WTC11 (cell line): ENCODE measurements at places on chromosomes 7 and 10. TPM values are rescaled to one million over a fixed set of nuclear protein-coding genes. Genes with fewer than 3 reads are reported as not detected.

The COL26A1 gene
- 64.4 to 70.9 TPM (median 67.0 TPM) in 3 replicates for total RNA-seq

DNA sequence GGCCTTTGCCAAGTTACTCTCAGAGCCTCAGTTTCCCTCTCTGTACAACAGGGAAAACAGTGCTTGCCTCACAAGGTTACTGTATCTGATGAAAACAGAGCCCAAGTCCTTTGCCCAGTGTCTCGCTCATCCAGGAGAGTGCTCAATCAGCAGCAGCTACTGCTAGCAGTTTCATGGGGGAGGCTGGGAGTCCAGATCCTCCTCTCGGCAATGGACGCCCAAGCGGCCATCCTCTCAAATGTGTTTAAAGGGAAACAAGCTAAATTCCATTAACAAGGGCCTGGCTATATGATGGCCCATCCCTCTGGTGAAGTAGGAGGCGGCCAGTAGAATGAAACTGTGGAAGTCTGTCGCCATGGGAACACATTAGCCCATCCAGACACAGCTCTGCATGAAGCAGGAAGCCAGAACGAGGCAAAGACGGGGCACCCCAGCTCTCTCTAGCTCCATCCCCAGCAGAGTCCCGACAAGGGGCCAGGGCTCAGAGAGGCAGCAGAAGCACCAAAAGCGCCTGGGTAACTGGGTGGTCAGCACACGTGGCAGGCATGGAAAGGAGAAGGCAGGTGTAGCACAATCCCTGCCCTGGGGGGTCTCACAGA, 35.2 kb downstream of the FAM53B start:
- no peak for DNase-seq
- peaks cover 58% of the 10 kb centered on the region for H3K4me1 ChIP-seq
- H3K27ac ChIP-seq, result peak overlapping the region; percentile 35; the same call in 1 of the 2 replicates

GRCh38 chr7:112271162-112271561, 64.7 kb downstream of the ZNF277 start:
- peaks cover 30% of the 10 kb centered on the region for H3K4me1 ChIP-seq
- H3K27ac ChIP-seq, result no peak overlapping the region
- no peak overlapping the region for H3K4me3 ChIP-seq
- no peak for DNase-seq
- no peaks in the 10 kb centered on the region for H3K36me3 ChIP-seq

- H3K27me3 ChIP-seq, result no peaks in the 10 kb centered on the region
- DNase-seq, result peak; percentile 57
- H3K4me1 ChIP-seq, result peaks cover 22% of the 10 kb centered on the region
These were observed 243.2 kb downstream of the SDK1 start for GRCh38 chr7:3544202-3544601.

The SNX8 gene
- 44.9 to 50.8 TPM (median 49.6 TPM) in 3 replicates for total RNA-seq

The ADAP1 gene
- total RNA-seq, result 4.3 to 7.2 TPM (median 4.5 TPM) in 3 replicates

The KIF11 gene
- total RNA-seq, result 46.0 to 55.7 TPM (median 47.5 TPM) in 3 replicates

- H3K27me3 ChIP-seq, result peaks cover 18% of the 10 kb centered on the region
- no peaks in the 10 kb centered on the region for H3K36me3 ChIP-seq
- no peak overlapping the region for H3K27ac ChIP-seq
- H3K4me3 ChIP-seq, result no peak overlapping the region
- peaks cover 3% of the 10 kb centered on the region; the same call in 1 of the 2 replicates for H3K4me1 ChIP-seq
- DNase-seq, result no peak
These were observed 50.2 kb downstream of the CAMK2B start for GRCh38 chr7:44275146-44275545.

- no peak overlapping the region for H3K4me3 ChIP-seq
- H3K27ac ChIP-seq, result no peak overlapping the region; the same call in 1 of the 2 replicates
- peaks cover 34% of the 10 kb centered on the region for H3K4me1 ChIP-seq
- H3K36me3 ChIP-seq, result no peaks in the 10 kb centered on the region
These were observed 160.9 kb downstream of the LRRC4 start for GRCh38 chr7:127870231-127870907.

- no peak overlapping the region for H3K4me3 ChIP-seq
- H3K27ac ChIP-seq, result no peak overlapping the region
- peaks cover 3% of the 10 kb centered on the region; the same call in 1 of the 2 replicates for H3K27me3 ChIP-seq
- H3K4me1 ChIP-seq, result no peaks in the 10 kb centered on the region
- no peak for DNase-seq
- peaks cover 52% of the 10 kb centered on the region for H3K36me3 ChIP-seq
These were observed 231.4 kb downstream of the BUB3 start for GRCh38 chr10:123385508-123386080.

- H3K27ac ChIP-seq, result no peak overlapping the region
- no peak overlapping the region for H3K4me3 ChIP-seq
- peaks cover 57% of the 10 kb centered on the region for H3K4me1 ChIP-seq
- H3K36me3 ChIP-seq, result no peaks in the 10 kb centered on the region
These were observed 9.5 kb downstream of the INHBA start for GRCh38 chr7:41693150-41693997.

The MRC1 gene
- 0.33 to 0.46 TPM (median 0.44 TPM) in 3 replicates for total RNA-seq

DNA sequence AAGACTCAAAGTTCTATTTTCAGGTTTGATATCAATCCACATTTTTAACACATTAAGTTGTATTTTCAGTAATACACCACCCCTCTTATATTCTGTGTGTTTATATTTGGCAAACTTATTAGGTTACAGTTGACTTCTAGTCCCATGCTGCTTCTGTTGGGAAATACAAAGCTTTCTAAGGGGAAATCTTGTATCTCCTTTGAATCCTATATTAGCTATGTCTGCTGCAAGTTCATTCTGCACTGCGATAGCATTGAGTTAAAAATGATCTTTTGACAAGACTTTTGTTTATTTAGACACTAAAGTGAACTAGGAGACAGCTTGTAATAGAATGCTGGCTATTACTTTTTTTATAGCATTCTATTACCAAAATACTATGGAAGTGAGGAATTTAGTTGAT, 625.1 kb upstream of the ANKRD30A start:
- H3K27ac ChIP-seq, result no peak overlapping the region
- no peak for DNase-seq
- H3K27me3 ChIP-seq, result no peaks in the 10 kb centered on the region
- no peaks in the 10 kb centered on the region for H3K36me3 ChIP-seq

The ZNF248 gene
- 1.9 to 2.6 TPM (median 2.3 TPM) in 3 replicates for total RNA-seq

The ARHGEF5 gene
- total RNA-seq, result 80.1 to 115 TPM (median 104 TPM) in 3 replicates

DNA sequence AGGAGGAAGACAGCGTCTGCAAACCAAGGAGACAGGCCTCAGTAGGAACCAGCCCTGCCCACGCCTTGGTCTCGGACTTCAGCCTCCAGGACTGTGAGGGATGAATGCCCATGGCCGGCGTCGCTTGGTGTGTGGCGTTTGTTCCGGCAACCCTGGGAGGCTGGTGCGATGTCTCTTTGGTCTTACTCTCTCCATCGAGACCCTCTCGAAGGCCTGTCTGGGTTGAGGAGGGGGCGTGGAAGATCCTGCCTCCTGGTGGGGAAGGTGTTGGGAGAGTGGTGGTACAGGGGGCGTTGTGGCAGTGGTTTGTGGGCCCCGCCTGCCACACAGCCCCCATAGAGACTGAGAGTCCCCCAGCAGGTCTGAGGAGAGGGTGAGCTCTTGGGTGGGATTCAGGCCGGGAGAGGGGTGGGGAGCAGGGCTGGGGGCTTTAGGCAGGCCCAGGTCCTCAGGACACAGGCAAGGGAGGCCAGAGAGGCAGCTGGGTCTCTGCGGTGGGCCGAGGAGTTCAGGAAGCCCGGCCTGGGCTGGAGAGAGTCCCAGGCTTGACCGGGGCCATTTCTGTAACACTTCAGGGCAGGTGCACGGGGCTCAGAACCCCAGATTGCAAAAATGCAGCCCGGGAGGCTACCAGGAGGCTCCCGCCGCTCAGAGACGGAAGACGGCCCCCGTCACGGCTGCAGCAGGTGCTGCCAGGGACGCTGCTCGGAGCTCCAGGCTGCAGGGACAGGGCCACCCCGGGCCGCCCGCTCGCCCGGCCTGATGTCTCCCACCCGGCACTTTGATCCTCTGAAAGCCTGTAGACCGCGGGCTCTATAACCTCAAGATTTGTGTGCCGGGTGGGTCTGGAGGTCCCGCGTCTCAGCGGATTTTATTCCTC, 33.8 kb upstream of the PSMG3 start:
- DNase-seq, result no peak
- no peaks in the 10 kb centered on the region for H3K27me3 ChIP-seq
- H3K27ac ChIP-seq, result no peak overlapping the region
- peaks cover 6% of the 10 kb centered on the region for H3K4me1 ChIP-seq

GRCh38 chr7:119900996-119901672, 371.8 kb upstream of the KCND2 start:
- no peak overlapping the region for H3K4me3 ChIP-seq
- no peak for DNase-seq
- H3K27me3 ChIP-seq, result no peaks in the 10 kb centered on the region
- H3K36me3 ChIP-seq, result no peaks in the 10 kb centered on the region
- no peak overlapping the region for H3K27ac ChIP-seq
- 0 out of 2 replicates have a peak, but pooled peaks cover 2% of the 10 kb centered on the region for H3K4me1 ChIP-seq

DNA sequence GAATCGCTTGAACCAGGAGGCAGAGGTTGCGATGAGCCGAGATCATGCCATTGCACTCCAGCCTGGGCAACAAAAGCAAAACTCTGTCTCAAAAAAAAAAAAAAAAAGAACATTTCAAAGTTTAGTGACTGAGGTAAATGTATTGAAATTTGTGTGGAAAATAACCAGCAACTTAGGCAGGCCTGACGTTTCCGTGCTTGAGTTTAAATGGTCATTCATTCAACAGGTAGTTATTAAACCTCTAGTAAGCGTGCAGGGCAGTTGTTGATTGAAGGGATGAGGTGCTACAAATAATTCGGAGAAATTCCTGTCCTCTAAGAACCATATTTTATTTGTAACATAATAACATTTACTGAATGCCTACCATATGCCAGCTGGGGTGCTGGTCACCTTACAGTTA, 135.3 kb downstream of the PRKAG2 start:
- peaks cover 14% of the 10 kb centered on the region for H3K4me1 ChIP-seq
- DNase-seq, result no peak
- H3K4me3 ChIP-seq, result no peak overlapping the region
- H3K36me3 ChIP-seq, result peaks cover 15% of the 10 kb centered on the region

The WDR86 gene
- total RNA-seq, result 24.4 to 32.4 TPM (median 30.7 TPM) in 3 replicates

- no peaks in the 10 kb centered on the region for H3K36me3 ChIP-seq
- peaks cover 9% of the 10 kb centered on the region for H3K4me1 ChIP-seq
- DNase-seq, result no peak
- H3K27me3 ChIP-seq, result no peaks in the 10 kb centered on the region
These were observed 21.1 kb upstream of the SAR1A start for GRCh38 chr10:70191161-70191971.

GRCh38 chr10:79186486-79187120, 117.8 kb downstream of the ZMIZ1 start:
- peaks cover 45% of the 10 kb centered on the region for H3K4me1 ChIP-seq
- no peaks in the 10 kb centered on the region for H3K27me3 ChIP-seq
- H3K27ac ChIP-seq, result 0 out of 2 replicates have a peak overlapping the region, but pooled peaks have one; percentile 20
- no peaks in the 10 kb centered on the region for H3K36me3 ChIP-seq
- no peak for DNase-seq

GRCh38 chr10:944034-944831, 12.7 kb upstream of the LARP4B start:
- H3K27me3 ChIP-seq, result peaks cover 5% of the 10 kb centered on the region
- peaks cover 5% of the 10 kb centered on the region for H3K4me1 ChIP-seq
- DNase-seq, result no peak
- H3K36me3 ChIP-seq, result no peaks in the 10 kb centered on the region
- no peak overlapping the region for H3K27ac ChIP-seq

- H3K4me1 ChIP-seq, result peaks cover 48% of the 10 kb centered on the region
- H3K36me3 ChIP-seq, result no peaks in the 10 kb centered on the region
- H3K27ac ChIP-seq, result peak overlapping the region; percentile 75
- no peak overlapping the region for H3K4me3 ChIP-seq
These were observed 8.3 kb downstream of the ADD3 start for GRCh38 chr10:110016039-110016438.

The DKK1 gene
- 0.78 to 1.1 TPM (median 1.0 TPM) in 3 replicates for total RNA-seq

- no peak overlapping the region for H3K27ac ChIP-seq
- no peaks in the 10 kb centered on the region for H3K27me3 ChIP-seq
- no peak for DNase-seq
- peaks cover 10% of the 10 kb centered on the region for H3K4me1 ChIP-seq
- H3K4me3 ChIP-seq, result no peak overlapping the region
These were observed 51.6 kb upstream of the ARL4A start for GRCh38 chr7:12635830-12636229.

DNA sequence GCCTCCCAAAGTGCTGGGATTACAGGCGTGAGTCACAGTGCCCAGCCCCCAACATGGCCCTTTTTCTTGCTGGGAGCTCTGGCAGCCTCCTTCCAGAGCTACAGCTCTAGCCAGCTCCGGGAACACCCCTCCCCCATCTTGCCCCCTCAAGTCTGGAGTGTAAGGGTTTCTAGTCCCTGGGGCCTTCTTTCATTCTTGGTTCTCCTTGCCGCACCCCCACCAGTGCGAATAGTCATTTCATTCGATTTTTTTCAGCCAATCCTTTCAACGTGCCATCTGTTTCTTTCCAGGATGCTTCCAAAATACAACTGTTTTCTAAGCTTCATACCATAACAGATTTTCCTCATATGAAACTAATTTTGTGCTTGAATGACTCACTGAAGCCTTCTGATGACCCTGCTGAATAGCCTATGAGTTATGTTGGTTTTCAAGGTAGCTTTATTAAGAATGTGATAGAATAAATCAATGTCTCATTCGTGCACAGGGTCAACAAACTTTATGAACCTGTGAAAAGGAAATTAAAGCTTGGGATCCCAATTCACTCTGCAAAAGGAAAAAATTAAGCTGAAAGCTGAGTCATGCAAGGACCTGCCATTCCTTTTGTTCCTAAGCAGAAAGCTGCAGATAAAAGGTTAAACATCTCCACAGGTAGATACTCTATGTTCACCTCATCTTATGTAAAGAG, 38.6 kb downstream of the CDC14C start:
- H3K36me3 ChIP-seq, result no peaks in the 10 kb centered on the region
- no peak overlapping the region for H3K4me3 ChIP-seq
- peaks cover 11% of the 10 kb centered on the region for H3K4me1 ChIP-seq
- H3K27me3 ChIP-seq, result no peaks in the 10 kb centered on the region

The ITIH5 gene
- 3.1 to 3.8 TPM (median 3.6 TPM) in 3 replicates for total RNA-seq

DNA sequence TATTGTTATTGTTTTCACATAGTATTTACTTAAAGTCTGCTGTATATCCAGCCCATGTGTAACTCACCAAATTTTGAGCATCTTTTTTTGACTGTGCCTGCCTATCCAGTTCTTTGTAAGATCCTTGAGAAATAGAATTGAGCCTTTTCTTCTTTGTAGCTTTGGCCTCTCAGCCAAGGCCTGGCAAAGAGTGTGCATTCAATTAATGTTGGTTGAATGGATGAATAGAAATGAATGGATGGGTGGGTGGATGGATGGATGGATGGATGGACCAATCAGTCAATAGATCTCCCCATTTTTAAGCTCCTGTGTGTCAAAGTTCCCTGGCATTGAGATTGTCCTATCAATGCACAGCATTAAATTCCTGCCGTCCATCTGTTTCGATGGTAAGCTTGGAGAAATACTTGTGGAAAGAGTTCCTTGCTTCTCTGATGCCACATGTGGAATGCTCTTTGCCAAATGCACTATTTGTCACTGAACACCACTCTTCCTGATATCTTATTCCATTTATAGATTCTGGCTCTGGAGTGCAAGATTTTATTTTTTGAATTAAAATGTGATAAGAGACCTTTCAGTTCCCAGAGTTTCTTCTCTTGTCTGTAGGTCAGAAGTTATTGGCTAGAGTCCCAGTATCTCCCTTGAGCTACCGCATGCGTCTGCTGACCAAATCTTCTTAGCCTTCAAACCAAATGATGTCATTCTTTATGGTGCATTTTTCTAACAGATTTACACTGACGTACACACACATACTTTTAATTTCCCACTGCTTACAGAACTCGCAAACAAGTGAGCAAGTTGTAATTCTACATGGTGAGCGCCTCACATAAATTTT, 20.7 kb upstream of the ADRB1 start:
- H3K4me3 ChIP-seq, result no peak overlapping the region
- no peak for DNase-seq
- peaks cover 2% of the 10 kb centered on the region; the same call in 1 of the 2 replicates for H3K27me3 ChIP-seq
- no peaks in the 10 kb centered on the region for H3K36me3 ChIP-seq
- no peak overlapping the region for H3K27ac ChIP-seq

The CEP55 gene
- total RNA-seq, result 15.7 to 17.3 TPM (median 15.8 TPM) in 3 replicates
